Skeletal muscle cell (primary cell): ENCODE measurements at places on chromosomes 11 and 22.

- no peak for DNase-seq
Observed at GRCh38 chr11:120241277-120241676, 1.3 kb downstream of the POU2F3 start.

DNA sequence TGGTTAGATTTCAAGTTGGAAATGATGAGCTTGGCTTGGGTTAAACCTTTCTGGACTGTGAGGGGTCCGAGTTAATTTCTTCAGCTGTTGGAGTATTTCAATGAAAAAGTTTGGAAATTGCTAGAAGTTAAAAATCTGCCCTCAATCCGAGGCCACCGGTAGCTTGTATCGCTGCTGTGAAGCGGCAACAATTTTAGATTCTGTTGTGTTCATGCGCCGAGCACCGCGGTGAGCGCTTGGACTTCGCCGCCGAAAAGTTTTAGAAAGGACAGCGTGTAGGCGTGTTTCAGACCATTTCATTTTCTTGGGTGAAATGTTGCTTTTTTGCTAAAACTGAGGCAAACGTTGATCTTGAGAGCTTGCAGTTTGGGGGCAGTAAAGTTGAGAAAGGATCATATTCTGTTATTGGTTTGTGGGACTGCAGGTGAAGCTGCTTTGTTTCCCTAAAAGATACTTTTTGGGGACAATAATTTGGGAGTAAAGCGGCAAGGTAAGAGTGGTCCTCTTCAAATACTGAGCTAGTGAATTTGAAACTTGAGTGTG is 928 bp downstream of the FBXO7 start:
- DNase-seq, result no peak

DNA sequence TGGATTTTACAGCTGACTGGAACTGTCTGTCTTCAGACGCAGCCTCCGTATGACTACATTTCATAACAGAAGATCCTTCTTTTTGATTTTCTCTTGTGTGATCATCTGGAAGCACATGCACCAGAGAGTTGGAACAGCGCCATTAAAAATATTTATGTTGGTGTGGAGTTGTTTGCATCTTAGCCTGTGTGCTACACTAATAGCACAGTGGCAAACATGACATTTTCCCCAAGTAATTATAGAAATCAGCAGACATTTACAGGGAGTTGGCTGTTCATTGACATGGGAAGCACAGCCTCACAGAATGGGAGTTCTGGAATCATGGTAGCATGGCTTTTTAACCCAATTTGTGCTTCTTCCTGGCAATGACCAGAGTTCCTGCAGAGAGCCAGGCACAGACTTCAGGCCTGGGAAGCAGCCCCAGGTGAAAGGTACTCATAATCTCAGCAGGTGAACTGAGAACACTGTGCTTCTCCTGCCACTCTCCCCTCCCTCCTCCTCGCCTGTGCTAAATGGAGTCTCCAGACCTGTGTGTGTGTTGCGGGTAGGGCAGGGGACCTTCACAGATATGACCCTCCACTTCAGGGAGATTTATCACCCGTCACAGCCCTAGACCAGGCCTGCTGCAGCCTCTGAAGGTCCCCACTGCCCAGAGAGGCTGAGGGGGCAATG is 82.8 kb upstream of the PLET1 start:
- DNase-seq, result no peak

DNA sequence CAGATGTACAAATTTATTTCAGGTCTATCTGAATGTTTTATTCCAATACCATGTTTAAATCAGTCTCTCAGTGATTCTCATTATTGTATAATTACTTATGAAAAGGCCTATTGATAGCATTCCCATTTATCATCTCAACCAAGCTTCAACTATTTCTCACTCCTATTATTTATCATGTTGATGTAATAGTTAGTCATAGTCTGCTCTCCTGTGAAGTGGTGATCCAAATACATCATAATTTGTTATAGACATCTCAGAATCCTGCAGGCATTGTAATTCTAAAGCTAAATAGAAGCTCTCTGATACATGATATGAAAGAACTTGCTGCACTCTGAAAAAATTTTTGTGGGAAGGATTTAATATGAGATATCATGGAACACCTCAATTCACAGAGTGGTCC is 21.8 kb upstream of the OR8G1 start:
- DNase-seq, result no peak

GRCh38 chr22:42621505-42622002 is 6.9 kb upstream of the POLDIP3 start:
- no peak for DNase-seq

- DNase-seq, result no peak
Observed at GRCh38 chr22:34608106-34608505, 457.9 kb upstream of the ISX start.
